Natural killer cell (primary cell): ENCODE measurements at places on chromosomes 2 and 18.

DNA sequence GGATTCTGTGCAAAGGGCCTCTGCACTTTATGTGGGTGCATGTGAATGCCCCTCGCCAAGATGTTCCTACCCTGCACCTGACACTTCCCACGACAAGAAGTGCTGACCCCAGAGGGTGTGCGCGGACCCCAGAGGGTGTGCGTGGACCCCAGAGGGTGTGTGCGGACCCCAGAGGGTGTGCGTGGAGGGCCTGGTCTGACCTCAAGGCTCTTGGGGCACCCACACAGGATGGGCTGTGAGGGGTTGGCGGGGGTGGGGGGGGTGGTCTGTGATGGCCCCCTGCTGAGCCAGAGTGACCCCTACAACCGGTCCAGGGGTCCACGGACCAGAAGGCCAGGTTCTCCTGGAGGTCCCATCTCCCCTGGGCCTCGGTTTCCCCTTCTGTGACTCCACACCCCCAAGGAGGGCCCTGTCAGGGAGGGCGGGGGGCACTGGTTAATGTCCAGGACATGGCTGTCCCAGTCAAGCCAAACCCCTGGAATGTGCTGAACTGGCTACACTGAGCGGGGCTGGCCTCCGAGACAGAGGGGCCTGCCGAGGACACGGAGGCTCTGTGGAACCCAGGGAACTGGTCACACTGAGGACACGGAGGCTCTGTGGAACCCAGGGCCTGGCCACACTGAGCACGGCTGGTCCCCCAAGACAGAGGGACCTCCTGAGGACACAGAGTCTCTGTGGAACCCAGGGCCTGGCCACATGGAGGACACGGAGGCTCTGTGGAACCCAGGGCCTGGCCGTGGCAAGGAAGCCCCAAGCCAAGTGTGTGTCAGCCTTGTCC lies 3.1 kb downstream of the NEU4 start:
- H3K4me3 ChIP-seq, result no peak overlapping the region
- no peak for DNase-seq
- H3K27me3 ChIP-seq, result no peaks in the 10 kb centered on the region

DNA sequence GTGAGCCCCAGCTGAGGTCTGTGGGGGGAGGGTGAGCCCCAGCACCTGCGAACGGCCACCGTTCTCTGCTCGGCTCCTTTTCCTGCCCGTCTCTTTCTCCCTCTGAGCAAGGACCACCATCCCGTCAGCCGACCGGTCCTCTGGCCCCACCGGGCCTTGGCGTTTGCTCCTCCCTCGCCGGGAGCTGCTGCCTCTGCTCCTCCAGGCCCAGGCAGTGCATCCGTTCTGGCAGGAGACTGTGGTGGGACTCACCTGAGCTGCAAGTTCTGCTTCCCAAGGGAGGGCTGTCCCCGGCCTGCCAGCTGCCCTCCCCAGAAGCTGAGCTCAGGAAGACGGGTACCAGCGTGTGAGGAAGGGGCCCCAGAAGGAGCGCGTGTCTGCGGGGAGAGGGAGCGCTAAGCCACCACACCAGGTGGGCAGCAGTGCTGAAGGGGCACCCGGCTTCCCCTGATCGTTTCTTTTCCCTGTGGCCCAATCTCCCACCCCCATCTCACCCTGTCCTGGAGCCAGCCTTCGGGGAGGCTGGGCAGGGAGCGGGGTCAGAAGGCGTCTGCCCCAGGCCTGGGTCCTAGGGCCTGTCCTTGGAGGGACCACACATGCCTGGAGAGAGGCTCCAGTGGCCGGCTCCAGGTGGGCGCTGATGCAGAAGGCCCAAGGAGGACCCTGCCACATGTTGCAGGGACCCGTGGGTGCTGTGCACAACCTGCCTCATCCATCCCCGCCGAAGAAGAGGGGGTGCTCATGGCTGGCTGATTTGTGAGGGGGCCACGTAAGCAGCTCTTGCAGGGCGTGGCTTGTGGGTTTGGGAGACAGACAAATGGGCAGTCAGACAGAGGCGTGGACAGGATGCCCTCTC lies 2.5 kb upstream of the RTP5 start:
- peak overlapping the region; percentile 53 for H3K27ac ChIP-seq
- peaks cover 19% of the 10 kb centered on the region for H3K27me3 ChIP-seq
- H3K4me1 ChIP-seq, result peaks cover 97% of the 10 kb centered on the region

- H3K27me3 ChIP-seq, result no peaks in the 10 kb centered on the region
- H3K27ac ChIP-seq, result peak overlapping the region; percentile 93
- peaks cover 20% of the 10 kb centered on the region for H3K4me1 ChIP-seq
- no peak overlapping the region for H3K4me3 ChIP-seq
Measured at GRCh38 chr18:51211552-51211951, 14.1 kb upstream of the MEX3C start.

DNA sequence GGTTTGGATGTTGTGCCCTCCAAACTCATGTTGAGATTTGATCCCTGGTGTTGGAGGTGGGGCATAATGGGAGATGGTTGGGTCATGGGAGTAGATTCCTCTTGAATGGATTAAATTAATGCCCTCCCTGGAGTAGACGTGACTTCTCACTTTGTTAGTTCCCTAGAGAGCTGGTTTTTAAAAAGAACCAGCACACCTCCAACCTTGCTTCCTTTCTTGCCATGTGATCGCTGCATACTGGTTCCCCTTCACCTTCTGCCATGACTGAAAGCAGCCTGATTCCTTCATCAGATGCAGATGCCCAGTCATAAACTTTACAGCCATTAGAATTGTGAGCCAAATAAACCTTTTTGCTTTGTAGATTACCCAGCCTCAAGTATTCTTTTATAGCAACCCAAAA lies 21.7 kb downstream of the MTA3 start:
- no peak overlapping the region for H3K27ac ChIP-seq
- no peaks in the 10 kb centered on the region for H3K27me3 ChIP-seq
- no peaks in the 10 kb centered on the region for H3K4me1 ChIP-seq
- H3K4me3 ChIP-seq, result no peak overlapping the region

GRCh38 chr2:106058469-106059137 lies 135.5 kb downstream of the UXS1 start:
- no peaks in the 10 kb centered on the region for H3K36me3 ChIP-seq
- H3K4me1 ChIP-seq, result peaks cover 25% of the 10 kb centered on the region
- H3K4me3 ChIP-seq, result no peak overlapping the region
- H3K27me3 ChIP-seq, result no peaks in the 10 kb centered on the region
- DNase-seq, result peak; percentile 28
- H3K27ac ChIP-seq, result no peak overlapping the region

DNA sequence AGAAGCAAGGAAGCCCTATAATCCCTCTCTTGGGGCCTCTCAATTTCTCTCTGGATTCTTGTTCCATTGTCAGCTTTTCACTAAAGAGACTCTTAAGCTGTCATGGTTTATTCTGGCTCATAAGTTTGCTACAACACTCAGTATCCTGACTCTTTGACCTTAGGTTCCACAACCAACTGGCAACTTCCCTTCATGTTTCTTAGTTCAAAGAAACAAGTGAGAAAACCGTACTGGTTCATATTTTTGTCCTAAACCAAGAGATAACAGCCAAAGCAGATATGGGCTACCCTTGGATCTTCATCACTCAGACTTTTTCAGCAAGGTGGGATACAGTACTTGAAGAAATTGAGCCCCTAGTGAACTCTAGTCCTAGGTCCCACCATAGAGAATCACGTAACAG lies 109.9 kb upstream of the CRIM1 start:
- peak; percentile 8 for DNase-seq
- H3K4me1 ChIP-seq, result peaks cover 38% of the 10 kb centered on the region
- H3K27ac ChIP-seq, result peak overlapping the region; percentile 44
- no peak overlapping the region for H3K4me3 ChIP-seq

GRCh38 chr2:169141713-169142352 lies 72.5 kb downstream of the DHRS9 start:
- H3K36me3 ChIP-seq, result no peaks in the 10 kb centered on the region
- H3K4me3 ChIP-seq, result no peak overlapping the region
- H3K27ac ChIP-seq, result no peak overlapping the region
- peak; percentile 81 for DNase-seq
- no peaks in the 10 kb centered on the region for H3K4me1 ChIP-seq
- H3K27me3 ChIP-seq, result no peaks in the 10 kb centered on the region

DNA sequence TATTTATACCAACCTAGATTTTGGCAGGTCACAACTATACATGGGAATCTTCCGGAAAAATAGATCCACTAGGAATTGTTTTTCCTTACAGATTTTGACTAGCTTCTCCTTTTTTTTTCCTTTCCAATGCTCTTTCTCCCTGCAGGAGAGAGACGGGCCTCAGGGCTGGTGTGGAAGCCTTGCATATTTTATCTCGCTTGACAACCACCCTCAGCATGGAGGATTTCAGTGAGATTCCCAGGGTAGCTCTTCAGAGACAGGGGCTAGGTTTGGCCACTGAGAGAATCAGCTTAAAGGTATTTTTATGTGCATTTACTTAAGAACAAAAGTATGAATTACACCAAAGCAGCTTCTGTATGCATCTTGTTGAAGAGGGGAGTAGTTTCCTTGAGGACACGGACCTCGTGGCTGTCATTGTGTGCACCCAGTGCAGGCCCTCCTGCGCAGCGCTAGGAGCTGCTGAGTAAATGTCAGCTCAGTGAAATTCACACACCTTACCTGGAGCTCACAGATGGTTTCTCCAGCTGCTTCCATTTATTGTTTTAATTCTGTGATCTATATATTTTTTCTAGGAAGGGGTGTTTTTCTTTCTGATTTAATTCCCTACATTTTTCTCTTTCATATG lies 54.4 kb downstream of the TRAPPC12 start:
- H3K4me1 ChIP-seq, result no peaks in the 10 kb centered on the region
- no peak overlapping the region for H3K4me3 ChIP-seq
- no peaks in the 10 kb centered on the region for H3K27me3 ChIP-seq
- H3K27ac ChIP-seq, result no peak overlapping the region
- DNase-seq, result no peak

- no peak for DNase-seq
- no peaks in the 10 kb centered on the region for H3K36me3 ChIP-seq
- H3K4me1 ChIP-seq, result no peaks in the 10 kb centered on the region
- H3K27me3 ChIP-seq, result peaks cover 2% of the 10 kb centered on the region
- H3K4me3 ChIP-seq, result no peak overlapping the region
Measured at GRCh38 chr2:573805-574392, 103.3 kb downstream of the TMEM18 start.

- DNase-seq, result no peak
- no peaks in the 10 kb centered on the region for H3K36me3 ChIP-seq
- no peak overlapping the region for H3K27ac ChIP-seq
- H3K4me3 ChIP-seq, result no peak overlapping the region
Measured at GRCh38 chr18:73707035-73707434, 440.6 kb downstream of the FBXO15 start.

- DNase-seq, result no peak
- no peaks in the 10 kb centered on the region for H3K36me3 ChIP-seq
- H3K4me3 ChIP-seq, result no peak overlapping the region
- no peaks in the 10 kb centered on the region for H3K4me1 ChIP-seq
Measured at GRCh38 chr2:223065107-223065506, 13.1 kb downstream of the KCNE4 start.

GRCh38 chr2:24881158-24881557 lies 38.9 kb downstream of the ADCY3 start:
- H3K27me3 ChIP-seq, result no peaks in the 10 kb centered on the region
- no peak overlapping the region for H3K27ac ChIP-seq
- no peaks in the 10 kb centered on the region for H3K36me3 ChIP-seq
- no peak overlapping the region for H3K4me3 ChIP-seq

GRCh38 chr2:221569871-221570270 lies 2.2 kb downstream of the EPHA4 start:
- H3K4me1 ChIP-seq, result peaks cover 43% of the 10 kb centered on the region
- H3K4me3 ChIP-seq, result peak overlapping the region; percentile 98
- H3K36me3 ChIP-seq, result peaks cover 1% of the 10 kb centered on the region
- DNase-seq, result no peak
- peaks cover 7% of the 10 kb centered on the region for H3K27me3 ChIP-seq

DNA sequence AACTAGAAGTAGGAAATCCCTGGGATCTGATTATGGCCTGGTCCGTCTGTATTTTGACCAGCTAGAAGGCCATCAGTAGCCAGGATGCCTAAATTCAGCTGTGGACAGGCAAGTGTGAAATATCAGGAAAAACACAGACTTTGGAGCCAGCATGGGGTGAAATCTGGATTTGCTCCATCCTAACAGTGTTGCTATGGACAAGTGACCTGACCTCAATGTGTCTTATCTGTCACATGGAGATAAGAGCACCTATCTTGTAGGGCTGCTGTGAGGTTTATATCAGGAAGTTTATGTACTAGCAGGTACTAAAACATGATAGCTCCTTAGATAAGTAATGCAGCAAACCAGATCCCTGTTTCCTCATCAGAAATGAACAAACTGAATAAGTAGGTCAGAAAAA lies 460.4 kb downstream of the STK39 start:
- H3K27ac ChIP-seq, result no peak overlapping the region
- no peaks in the 10 kb centered on the region for H3K36me3 ChIP-seq
- no peaks in the 10 kb centered on the region for H3K4me1 ChIP-seq
- H3K27me3 ChIP-seq, result no peaks in the 10 kb centered on the region
- no peak overlapping the region for H3K4me3 ChIP-seq
- no peak for DNase-seq

DNA sequence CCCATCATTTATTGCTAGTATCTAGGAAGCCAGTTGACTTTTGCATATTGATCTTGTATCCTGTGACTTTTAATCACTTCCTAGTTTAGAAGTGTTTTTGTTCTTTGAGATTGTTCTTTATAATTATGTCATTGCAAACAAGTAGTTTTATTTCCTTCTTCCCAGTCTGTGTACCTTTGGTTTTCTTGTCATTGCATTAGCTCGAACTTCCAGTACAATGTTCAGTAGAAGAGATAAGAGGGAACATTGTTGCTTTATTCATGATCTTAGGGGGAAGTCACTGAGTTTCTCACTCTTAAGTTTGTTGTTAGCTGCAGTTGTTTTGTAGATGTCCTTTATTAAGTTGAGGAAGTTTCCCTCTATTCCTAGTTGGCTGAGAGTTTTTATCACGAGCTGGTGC lies 61.0 kb downstream of the TRAPPC12 start:
- H3K27ac ChIP-seq, result no peak overlapping the region
- no peak overlapping the region for H3K4me3 ChIP-seq
- H3K36me3 ChIP-seq, result peaks cover 16% of the 10 kb centered on the region

GRCh38 chr2:133369901-133370658 lies 198.2 kb downstream of the NCKAP5 start:
- H3K4me1 ChIP-seq, result no peaks in the 10 kb centered on the region
- no peaks in the 10 kb centered on the region for H3K27me3 ChIP-seq

DNA sequence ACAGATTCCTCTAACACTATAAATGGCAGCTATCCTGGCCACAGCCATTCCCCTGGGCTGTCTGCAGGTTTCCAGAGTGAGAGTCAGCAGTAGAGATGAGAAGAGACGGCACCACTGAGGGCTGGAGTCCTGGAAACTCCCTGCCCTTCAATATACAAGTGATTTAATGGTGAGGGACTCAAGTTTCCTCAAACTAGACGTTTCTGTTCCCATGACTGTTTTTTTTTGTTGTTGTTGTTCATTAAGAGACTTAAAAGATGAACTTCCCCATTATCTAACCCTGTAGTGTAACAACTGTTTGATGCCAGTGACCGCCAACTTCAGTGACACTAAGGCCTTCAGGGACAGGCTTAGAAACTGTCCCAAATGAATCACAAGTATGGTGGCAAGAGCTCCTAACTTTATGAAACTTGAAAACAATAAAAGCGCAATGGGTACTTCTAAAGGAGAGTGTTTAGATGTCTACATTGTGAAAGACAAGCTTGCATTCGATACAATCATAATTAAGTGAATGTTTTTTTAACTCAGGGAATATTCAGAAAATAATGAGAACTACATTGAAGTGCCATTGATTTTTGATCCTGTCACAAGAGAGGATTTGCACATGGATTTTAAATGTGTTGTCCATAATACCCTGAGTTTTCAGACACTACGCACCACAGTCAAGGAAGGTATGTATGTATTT lies 34.0 kb downstream of the IL1R2 start:
- H3K4me1 ChIP-seq, result peaks cover 9% of the 10 kb centered on the region
- no peak for DNase-seq
- H3K27ac ChIP-seq, result no peak overlapping the region
- H3K27me3 ChIP-seq, result no peaks in the 10 kb centered on the region
- H3K36me3 ChIP-seq, result no peaks in the 10 kb centered on the region
